Right lobe of liver (tissue), 6 donors: ENCODE measurements at places on chromosomes 1 and 21. TPM values are rescaled to one million over a fixed set of nuclear protein-coding genes. Genes with fewer than 3 reads are reported as not detected.

GRCh38 chr1:14117700-14118099 is 417.7 kb downstream of the PRDM2 start:
- DNase-seq = no peak

DNA sequence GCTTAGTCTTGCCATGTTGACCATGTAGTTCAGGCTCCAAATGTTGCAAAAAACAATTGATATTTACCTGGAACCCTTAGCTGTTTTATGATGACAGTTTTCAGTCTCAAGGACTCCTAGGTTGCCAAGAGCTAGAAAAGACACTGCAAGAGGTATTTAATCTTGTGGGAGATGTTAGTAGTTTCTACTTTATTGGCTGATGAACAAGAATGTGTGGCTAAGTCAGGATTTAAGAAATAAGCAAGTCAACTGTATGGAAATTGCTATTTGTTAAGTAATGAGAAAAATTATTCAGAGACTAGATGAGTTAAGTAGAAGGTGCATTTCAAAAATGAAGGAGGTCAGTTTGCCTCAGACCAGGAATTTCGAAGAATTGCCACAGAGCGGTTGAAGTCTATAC is 639.7 kb upstream of the USP24 start:
- DNase-seq = no peak

Gene DENND2D
- total RNA-seq = 12.7 TPM

DNA sequence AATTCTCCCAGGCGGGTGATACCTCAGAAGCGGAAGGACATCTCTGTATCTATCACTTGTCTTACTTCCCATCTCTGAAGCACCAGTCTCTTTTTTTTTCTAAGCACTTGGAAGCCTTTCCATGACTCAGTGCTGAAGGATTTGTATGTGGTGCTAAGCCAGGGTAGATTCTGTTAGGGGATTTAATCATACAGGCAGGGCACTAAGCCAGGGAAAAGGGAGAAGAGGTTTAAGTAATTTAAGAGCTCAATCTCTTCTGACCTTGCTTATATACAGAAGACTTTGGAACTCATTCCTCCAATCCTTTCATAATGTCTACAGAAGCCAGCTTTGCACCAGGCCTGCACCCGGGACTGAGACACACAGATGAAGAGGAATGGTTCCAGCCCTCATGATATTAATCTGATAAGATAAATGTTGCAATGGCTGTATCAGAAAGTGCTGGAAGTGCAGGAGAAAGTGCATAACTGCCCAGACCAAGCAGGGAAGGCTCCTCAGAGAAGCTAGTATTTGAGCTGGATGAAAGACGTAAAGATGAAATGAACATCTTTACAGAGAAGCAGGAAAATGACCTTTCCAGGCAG is 11.0 kb downstream of the FAM163A start:
- no peak for DNase-seq

DNA sequence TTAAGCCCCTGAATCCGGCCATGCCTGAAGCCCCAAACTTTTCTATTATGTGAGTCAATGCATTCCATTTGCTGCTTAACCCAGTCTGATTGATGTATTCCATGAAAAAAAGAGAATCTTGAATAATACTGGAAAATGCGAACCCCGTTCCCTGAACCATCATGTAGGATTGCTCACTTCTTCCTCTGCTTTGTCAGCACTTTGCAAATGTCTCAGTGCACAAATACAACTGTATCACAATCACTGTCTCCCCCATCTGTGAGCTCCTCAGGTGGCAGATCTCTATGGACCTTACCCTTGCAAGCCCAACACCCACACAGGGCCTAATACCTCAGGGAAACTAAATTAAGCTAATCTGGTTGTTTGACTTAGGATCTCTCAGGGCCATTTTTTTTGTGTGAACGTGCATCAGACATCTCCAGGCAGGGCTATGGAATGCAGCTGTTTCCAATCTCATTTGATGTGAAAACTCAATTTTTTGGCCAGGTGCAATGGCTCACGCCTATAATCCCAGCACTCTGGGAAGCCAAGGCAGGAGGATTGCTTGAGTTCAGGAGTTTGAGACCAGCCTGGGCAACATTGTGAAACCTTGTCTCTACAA is 2.1 kb upstream of the RCAN3 start:
- DNase-seq = no peak

- no peak for DNase-seq
These were observed 256.5 kb downstream of the NFIA start for GRCh38 chr1:61338899-61339298.

DNA sequence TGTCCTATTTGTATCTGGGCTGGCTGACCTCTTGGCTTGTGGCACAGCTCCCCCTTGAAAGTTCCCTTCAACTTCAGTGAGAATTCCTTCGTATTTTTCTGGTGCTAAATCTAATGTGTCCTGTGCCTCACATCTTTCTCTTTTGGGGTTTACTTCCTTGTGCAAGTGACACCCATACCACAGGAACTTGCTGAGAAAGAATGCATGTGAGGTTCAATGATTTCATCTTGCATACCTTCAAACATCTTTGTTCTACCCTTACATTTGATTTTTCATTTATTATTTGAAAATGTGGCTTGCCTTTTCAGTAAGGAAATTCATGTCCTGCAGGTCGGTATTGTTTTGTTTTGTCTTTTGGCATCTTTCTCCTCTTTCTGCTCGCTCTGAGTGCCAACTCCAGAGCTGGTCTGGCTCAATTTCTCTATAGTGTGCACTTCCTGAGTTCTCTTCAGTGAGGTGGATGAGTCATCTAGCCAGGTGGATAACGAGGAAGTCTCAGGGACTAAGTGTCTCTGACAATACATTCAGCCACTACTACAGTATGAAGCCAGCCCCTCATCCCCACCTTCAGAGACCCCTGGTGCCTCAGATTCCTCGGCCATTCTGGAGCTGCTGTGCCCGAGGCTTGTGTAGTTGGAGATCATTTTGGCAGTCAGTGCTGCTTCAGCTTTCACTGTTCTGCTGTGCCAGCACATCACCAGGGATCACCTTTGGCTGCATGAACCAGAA is 59.5 kb downstream of the RIPK4 start:
- DNase-seq = no peak

Gene PLEKHG5
- 1.1 TPM for total RNA-seq

DNA sequence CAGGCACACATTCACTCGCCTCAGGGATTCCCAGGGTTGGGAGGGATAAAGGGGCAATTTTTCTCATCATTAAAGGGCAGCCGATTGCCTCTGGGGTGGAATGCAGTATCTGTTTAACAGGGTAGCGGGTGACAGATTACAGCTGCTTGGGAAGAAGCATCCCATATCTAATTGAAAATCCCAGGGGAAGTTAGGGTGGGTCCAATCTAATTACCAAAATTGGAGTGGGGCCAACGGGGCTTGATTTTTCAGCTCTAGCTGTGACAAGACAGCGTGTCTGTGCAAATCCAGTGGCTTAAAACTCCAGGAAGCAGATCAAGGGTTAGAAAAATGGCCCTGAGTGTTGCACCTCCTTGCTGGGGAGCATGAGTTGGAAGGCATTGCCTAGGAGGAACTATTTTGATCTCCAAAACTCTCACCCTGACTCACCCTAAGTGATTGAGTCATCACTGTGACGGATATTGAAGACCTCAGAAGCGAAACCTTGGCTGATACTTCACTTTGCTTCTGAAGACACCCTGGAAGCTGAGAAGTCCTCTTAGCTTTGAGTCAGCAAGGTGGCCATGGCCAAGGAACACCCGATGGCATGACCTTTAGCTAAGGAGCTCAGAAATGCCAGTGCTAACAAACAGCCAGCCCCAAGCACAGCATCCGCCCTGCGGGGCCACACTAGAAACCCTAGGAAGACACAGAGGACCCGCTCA is 46.0 kb downstream of the GRHL3 start:
- DNase-seq = no peak
